Hematopoietic multipotent progenitor cell treated with erythropoietin and hydrocortisone succinate and interleukin-3 and kit ligand, for 17 days (in vitro differentiated cells): ENCODE measurements at places on chromosomes 16 and 17.

DNA sequence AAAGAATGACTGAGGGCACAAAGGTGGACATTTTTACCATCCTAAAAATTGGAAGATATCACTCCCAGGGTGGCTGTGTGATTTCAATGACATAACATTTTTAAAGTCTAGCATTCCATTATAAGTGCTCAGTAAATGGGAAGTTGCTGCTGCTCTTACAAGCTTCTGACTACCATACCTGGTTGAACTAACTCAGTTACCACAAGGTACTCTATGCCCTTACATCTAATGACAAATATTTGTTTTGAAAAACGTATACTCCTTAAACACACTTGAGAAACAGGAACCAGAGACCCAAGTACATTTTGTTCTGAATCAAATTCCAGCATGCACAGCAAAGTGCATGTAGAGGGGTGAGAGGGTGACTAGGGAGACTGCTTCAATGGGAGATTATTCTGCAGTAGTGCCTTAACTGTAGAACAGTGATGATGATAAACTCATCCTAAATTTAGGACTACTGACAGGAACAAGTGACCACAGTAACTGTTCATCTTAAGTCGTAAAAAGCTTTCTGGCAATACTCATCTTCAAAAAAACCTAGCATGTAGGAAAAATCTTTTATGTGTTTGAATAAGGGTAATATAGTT lies 83.5 kb downstream of the KANSL1 start:
- no peak for DNase-seq

DNA sequence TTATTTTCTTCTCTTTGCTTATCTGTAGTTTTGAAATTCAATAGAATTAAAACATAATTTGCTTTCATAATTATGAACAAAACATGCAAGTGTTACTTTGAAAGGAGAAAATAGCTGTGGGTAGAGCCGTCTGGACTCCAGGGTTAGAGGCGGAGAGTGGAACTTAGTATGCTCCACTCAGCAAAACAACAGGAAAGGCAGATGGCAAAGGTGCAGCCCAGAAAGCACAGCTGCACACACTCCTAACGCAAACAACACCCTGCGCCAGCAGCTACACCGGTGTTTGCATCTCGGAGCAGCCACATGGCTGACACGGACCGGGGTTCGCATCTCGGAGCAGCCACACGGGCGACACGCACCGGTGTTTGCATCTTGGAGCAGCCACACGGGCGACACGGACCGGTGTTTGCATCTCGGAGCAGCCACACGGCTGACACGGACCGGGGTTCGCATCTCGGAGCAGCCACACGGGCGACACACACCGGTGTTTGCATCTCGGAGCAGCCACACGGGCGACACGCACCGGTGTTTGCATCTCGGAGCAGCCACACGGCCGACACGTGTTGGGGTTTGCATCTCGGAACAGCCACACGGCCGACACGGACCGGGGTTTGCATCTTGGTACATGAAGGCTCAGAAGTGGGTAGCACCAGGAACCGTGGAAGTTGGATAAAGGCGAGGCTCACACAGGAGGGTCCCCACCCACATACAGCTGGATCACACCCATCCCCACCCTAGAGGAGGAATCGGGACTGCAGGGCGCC lies 12.2 kb upstream of the CAPN15 start:
- DNase-seq: no peak

DNA sequence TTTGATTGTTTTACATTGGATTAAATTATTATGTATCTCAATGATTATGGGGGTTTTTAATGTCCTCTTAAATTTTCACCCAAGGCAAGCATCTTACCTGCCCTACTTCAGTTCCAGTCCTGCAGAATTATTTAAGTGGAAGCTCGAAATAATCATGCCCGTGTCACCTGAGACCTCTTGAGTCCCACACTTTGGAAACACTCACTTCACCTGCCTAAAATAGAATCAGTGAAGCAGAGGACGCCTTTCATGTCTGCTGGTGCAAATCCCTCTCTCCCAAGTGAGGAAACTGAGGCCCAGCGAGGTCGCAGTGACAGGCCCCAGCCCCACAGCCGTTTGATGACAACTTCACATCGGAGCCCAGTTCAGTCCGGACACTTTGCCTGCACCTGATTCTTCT lies 284.6 kb downstream of the C16orf95 start:
- no peak for DNase-seq

- DNase-seq: no peak
These were observed 9.1 kb downstream of the SHCBP1 start for GRCh38 chr16:46612121-46612520.

GRCh38 chr16:23847948-23848347 lies 12.2 kb downstream of the PRKCB start:
- no peak for DNase-seq

DNA sequence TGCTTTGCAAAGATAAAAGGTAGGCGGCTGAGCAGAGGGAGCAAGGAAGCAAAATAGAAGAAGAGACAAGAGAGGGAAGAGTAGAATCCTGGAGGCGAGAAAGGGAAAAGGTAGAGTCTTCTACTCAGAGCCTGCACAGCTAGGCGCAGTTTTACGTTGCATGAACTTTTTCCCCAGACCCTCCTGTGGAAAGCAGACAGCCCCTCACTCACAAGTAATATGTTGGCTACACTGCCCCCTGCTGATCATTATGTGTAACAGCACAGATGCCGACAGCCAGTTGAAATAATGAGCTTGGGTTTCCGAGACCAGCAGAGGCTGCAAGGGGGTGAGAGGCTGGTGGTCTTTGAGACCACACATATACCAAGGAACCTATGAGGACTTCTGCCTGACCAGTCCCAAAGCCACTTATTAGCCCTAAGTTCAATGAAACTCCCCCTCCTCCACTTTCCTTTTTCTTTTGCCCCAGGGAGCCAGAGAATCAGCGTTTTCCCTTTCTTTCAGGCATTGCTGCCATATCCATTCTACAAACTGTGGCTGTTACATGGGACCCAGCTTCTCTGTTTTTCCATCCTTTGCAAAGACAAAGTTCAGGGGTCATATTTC lies 22.5 kb upstream of the CMTR2 start:
- peak; percentile 68 for DNase-seq

DNA sequence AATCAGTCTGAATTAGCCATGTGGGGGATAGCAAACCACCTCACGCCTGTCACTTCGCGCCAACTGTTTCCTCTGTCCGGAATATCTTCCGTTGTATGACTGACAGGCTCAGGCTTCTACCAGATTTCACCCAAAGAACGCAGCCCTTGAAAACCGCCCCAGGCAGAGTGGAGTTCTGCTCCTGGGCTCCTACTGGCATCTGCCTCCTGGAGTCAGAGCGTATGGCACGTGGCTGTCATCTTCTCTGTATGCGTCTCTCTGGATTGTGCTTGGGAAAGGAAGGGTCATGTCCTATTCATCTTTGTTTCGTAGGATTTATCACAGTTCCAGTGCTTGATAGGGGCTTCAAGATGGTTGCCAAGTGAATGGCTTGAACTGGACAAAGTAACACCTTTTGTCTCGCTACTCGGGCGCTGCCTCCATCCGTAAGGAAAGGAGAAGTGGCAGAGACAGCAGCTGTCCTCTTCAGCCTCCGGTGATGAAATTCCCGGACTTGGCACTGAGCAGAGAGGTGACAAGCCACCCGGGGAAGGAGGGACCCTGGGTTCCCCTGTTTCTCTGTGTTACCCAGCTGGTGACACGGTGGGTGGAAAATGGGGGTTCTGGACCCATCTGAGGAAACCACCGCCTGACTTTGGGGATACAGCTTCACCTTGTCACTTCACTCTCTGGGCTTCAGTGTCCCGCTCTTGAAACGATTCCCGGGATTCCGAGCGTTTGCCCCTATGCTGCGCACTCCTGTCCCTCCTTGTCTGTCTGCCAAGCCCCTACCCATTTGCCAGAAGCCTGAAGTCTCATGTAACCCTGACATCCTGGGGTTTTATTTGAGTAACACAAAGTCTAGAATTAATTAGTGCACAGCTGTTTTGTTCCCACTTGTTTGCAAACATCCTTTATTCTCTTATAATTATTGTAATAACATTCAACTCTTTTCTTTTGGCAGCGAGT lies 13.9 kb downstream of the KIAA0513 start:
- no peak for DNase-seq

DNA sequence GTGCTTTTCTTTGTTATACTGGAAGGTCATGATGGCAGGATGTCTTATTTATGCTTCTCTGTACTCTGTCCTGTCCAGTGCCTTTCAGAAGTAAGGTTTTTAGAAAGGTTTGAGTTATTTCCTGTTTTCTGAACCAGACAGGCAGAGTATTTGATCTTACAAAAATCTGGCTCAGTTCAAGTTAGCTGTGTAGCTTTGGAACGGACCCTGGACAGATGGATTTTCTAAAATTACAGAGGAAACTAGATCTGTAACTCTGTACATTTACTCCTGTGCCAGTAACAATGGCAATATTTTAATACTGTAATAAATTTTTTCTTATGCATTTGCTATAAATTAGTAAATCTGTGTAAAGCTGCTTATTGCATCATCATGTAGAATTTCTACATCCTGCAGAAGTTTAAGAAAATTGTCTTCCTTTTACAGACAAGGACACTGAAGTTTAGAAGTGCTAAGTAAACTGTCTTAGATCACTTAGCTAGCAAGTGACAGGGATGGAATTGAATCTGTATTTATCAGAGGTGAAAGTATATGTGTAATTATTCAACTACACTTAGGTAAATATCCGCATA lies 347.6 kb downstream of the WWOX start:
- DNase-seq: no peak

DNA sequence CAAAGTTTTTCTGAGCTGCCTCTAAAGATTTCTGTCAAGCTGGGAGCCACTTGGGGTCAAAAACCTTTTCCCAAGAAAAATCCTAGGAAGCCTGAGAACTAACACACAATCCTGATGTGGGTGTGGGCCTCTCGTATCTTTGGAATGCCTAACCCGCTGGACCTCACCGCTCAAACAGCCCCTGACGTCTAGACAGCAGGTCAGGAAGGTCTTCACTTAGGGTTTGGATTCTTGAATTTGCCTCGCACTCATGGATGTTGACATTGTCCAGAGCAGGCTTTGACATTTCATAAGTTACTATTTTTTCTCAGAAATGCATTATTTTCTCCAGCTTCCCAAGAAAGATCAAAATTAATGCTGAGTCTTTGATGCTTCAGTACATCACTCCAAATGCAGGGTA lies 18.9 kb downstream of the TEX2 start:
- no peak for DNase-seq

GRCh38 chr16:56520251-56520577 lies 390 bp upstream of the BBS2 start:
- DNase-seq: no peak

DNA sequence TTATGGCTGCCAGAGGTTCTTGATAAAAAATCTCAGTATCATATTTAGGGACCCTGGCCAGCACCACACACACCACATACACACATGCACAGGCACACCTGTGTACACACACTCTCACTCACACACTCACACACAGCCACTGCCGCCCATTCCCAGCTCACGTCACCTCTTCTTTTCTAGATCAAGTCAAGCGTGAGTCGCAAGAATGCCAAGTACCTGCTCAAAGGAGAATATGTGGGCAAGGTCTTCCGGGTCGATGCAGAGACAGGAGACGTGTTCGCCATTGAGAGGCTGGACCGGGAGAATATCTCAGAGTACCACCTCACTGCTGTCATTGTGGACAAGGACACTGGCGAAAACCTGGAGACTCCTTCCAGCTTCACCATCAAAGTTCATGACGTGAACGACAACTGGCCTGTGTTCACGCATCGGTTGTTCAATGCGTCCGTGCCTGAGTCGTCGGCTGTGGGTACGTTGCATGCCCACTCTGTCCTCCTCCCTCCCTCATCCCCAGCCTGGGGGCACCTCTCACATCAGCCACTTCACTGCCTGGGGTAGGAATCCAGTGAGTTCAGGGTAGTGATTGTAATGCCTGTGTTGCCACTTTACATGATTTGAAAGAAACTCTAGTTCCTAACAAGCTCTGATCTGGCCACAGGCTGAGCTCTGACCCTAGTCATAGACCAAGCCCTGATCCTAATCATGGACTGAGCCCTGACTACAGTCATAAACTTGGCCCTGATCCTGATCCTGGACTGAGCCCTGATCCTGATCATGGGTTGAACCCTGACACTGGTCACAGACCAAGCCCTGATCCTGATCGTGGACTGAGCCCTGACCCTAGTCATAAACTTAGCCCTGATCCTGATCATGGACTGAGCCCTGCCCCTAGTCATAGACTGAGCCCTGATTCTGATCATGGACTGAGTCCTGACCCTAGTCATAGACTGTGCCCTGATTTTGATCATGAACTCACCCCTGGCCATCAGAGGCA lies 20.4 kb downstream of the CDH5 start:
- no peak for DNase-seq

GRCh38 chr16:81651758-81652718 lies 127.1 kb upstream of the PLCG2 start:
- peak; percentile 22 for DNase-seq

GRCh38 chr17:29341726-29342125 lies 47.8 kb upstream of the NUFIP2 start:
- DNase-seq: no peak

DNA sequence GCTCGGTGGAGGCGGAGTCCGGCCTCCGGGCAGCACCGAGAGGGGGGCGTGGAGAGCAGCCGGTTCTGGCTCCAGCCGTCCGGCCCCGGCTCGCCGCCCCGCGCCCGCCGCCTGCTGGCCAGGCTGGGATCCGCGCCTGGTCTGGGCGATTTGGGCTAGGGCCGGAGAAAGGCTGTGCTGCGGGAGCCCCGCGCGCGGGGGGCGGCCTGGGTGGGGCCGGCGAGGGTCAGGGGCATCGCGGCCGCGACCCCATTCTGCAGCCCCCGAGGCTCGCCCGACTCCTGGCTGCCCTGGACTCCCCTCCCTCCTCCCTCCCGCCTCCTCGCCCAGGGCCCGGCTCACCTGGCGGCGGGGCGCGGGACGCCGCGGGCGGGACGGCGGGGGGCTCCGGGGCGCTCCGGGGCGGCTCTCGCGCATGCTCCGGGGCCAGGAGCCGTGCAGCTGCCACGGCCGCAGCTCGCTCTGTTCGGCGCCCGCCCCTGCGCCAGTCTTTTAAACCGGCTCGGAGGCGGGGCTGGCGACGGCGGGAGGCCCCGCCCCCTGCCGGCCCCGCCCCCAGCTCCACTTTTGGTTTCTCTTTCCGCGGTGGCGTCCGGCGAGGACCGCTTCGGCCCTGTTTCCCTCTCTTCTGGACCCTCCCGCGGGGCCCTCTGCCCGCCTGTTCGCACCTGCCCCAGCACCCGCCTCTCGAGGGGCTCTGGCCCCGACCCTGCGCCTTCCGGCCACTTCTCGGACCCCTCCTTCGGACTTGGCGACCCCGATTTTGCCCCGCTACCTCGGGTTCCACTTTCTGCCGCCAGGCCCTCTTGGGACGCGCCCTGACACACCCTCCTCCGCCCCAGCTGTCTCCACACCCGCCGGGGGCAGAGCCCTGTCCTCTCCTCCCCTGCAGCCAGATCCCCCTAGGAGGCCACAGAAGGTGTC lies at the start of gene SOCS1:
SOCS1 (minus strand) TSS at position 468 of the 924 bp plus-strand sequence. CDS start 726 bp downstream, outside the sequence.
- DNase-seq: peak; percentile 88

- DNase-seq: no peak
These were observed 29.1 kb downstream of the TRIM16 start for GRCh38 chr17:15654886-15655561.

- no peak for DNase-seq
These were observed 4.4 kb downstream of the ASGR1 start for GRCh38 chr17:7174603-7175326.

- DNase-seq: no peak
These were observed 3.6 kb downstream of the ADCY7 start for GRCh38 chr16:50269769-50270509.
